ENCODE measurements at places on chromosomes 5 and 9.

DNA sequence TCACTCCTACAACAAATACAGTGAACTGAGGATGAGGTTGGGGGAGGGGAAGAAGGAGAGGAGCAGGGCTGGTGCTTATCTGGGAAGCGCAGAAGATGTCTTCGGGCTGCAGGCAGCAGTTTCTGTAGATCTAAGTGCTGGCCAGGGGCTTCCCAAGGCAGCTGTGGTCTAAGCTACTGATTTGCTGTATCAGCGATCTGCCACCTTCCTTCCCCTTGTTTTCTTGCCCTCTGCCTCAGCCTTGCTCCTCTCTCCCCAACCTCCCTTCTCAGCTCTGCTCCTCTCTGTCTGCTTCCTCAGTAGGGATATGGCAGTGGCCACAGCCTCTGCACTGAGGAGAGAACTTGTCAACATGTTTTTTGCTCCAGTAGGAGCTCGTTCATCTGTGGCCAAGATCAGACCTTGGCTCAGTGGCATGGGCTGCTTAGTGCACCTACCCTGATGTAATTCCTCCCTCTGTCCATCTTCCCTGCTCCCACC, 42.8 kb upstream of the IL6ST start:
- no peak for DNase-seq

- no peak for DNase-seq
Measured at GRCh38 chr5:112929336-112930081, 7.5 kb upstream of the REEP5 start.

GRCh38 chr9:84070590-84070989, 90.0 kb downstream of the RMI1 start:
- DNase-seq, result no peak

DNA sequence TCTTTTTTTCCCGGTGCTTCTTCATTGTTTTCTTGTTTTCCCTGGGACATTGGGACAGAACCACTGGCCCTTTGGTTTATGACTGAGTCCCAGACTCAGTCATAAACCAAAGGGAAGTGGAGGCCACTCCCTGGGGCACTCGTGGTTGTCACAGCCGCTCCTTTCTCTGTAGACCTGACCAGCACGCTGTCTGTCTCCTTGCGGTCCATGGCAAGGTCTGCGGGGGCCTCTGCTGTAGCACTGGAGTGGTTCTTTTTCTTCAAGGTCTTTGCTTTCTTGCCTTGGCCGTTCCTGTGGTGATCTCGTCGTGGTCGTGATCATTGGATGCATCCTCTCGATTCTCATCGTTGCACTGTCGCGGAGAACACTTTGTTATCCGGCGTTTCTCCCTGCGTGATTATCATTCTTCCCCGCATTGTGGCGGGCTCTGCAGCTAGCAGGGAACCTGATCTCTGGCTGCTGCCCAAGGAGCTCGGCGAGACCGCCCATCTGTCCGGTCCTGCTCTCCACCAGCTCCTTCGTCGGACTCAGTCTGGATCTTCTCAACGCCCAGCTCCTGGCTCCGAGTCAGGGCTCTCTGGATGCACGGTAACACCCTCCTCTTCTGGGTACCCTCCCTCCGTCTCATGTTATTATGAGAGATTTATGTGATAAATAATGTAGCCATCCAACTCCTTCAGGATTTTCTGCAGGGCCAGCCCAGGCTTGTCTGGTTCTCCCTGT, 43.5 kb upstream of the MPDZ start:
- DNase-seq, result no peak

DNA sequence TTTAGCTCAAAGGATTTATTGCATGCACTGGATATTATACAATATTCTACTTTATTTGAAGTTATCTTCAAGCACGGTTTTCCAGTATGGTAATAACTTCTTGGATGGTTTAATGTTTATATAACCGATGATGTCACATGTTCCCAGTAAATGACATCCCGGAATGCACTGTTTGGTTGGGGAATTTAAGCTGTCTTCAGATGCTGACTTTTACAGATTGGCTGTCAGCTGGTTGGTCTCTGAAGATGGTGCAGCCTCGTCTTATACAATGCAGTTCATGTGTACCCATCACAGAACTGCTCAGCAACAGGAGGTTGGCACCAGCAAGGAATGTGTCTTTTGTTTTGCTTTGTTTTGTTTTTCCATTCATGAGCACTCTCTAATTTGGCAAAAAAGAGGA, 143.8 kb downstream of the PRKACG start:
- no peak for DNase-seq

DNA sequence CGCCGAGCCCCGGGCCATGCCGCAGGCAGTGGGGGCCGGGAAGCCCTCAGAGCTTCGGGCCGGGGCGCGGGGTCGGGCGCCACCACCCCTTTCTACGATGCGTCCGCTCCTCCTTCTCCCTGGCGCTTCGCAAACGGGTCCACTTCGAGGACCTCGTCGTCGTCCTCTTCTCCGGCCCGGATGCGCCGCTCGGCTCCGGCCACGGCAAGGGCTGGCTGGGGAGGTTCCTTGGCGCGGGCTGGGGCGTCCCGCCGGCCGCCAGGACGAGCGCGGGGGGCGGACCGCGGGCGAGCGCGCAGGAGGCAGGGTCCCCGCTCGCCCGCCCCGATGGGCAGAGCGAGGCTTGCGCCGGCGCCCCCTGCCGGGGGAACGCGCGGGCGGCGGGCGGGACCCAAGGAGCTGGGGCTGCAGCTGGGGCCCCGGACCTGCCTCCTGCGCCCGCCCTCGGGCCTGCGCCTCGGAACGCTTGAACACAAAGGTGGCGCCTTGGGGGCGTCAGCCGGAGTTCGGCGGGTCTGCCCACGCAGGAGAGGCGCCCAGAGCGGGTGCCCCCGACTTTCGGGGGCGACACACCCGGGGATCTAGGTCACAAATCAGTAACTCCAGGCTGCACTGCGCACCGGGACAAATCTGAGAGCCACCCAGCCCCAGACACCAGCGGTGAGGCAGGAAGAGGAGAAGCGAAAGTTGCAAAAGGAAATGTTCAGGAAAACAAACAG, at the start of gene ROR2:
TSS of gene ROR2 (minus strand) at position 283 of the 719 bp plus-strand sequence.
- DNase-seq, result no peak

- DNase-seq, result no peak
Measured at GRCh38 chr9:133682818-133683585, 46.8 kb downstream of the DBH start.

GRCh38 chr9:71726723-71727122, 41.6 kb downstream of the CEMIP2 start:
- no peak for DNase-seq

GRCh38 chr5:119417891-119418605, 34.2 kb upstream of the HSD17B4 start:
- DNase-seq, result no peak

DNA sequence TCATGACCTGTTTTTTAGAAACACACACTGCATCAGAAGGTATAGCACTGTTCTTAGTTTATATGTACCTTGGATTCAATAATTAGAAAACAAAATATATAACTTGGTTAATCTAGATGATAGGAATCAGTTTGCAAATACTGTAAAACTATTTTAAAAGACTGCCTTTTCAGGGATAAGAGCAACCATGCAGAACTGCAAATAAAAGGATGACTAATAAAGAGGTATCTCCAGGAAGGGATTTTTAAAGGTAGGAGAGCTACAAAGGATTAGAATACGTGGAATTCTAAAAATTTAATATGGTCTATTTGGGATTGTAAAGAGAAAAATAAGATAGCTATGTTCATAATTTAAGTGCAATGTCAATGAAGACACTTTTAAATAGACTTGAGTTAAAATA, 9.4 kb downstream of the GABRA1 start:
- DNase-seq, result no peak

GRCh38 chr5:59528202-59528862, 365.2 kb downstream of the PDE4D start:
- no peak for DNase-seq

- DNase-seq, result peak; percentile 35
Measured at GRCh38 chr9:16138561-16139491, 586.0 kb downstream of the CCDC171 start.

GRCh38 chr9:84141741-84142370, 161.3 kb downstream of the RMI1 start:
- no peak for DNase-seq

GRCh38 chr5:92662741-92663140, 918.3 kb downstream of the NR2F1-AS1 start:
- DNase-seq, result no peak

DNA sequence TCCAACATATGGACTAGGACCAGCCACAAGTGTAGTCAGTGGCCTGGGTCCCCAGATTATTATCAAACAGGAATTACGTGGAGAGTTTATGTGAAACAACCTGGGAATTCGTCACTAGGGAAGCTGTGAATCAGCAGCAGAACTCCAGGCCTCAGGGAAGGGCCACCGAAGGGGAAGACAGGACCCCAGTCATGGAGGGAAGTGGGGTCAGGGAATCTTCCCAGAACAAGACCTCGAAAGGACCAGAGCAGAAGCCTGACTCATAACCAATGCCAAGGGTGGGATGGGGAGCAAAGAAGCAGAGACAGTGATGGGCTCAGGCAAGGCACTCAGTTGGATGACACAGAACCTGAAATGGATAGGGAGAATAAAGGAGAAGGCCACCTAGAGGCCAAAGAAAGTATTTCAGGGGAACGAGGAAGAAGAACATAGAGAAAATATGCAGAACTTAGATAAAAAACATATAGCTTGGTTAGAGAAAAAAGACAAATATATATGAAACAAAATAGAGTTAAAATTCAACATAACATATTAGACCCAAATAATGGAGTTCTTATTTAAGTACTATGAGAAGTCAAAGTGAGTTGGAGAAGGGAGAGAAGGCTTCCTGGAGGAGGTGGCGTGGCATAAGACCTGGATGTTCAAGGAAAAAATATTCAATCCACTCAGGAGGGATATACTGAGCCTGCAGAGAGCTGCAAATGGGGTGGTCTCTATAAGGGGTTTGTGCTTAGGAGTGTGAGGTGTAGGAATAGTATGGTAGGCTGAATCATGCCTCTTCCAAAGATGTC, 66.7 kb upstream of the CAST start:
- DNase-seq, result peak; percentile 3

DNA sequence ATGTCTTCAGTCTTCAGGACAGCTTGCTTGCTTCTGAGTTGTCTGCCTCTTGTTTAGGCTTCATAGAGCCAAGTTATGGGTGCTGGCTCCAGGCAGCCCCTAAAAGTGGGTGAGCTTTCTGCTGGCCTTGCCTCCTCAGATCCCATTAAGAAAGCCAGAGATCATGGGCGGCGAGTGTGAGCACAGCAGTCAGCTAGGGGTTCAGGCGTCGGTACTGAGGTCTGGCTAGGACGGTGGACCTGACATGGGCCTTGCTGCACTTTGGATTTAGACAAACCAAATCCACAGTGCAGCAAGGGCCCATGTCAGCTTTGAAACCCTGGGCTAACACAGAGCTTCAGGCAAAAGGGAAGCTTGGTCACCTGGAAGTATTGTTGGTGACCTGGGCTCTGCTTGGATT, 17.6 kb downstream of the PSAT1 start:
- DNase-seq, result no peak

GRCh38 chr5:88395264-88395663, 126.6 kb upstream of the TMEM161B start:
- DNase-seq, result no peak

DNA sequence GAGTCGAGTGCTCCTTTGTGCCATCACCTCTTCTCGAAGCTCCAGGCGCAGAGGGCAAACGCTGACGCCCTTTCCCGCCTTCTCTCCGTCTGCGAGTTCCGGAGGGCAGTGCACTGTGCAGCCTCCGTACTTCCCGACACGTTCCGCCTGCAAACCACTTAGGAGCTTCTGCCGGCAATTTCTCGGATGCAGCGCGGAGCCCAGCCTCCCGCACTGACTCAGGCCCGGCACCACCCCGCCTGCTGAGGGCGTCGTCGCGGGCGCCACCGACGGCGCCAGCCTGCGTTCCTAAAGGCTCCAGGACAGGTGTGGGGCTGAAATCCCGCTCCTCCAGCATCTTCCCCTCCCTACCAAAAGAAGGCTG, 9.3 kb upstream of the TRIM36 start:
- DNase-seq, result no peak

- no peak for DNase-seq
Measured at GRCh38 chr5:44389090-44389822, at the start of gene FGF10. Gene FGF10, minus strand, starts transcription at chr5:44389420. Its CDS starts 738 bp downstream, at chr5:44388682.

GRCh38 chr5:135016861-135017290, 17.2 kb downstream of the PITX1 start:
- DNase-seq, result no peak

- DNase-seq, result no peak
Measured at GRCh38 chr9:87803166-87803565, 77.2 kb downstream of the CTSL start.

GRCh38 chr5:161256957-161257356, 289.6 kb downstream of the GABRB2 start:
- no peak for DNase-seq

- DNase-seq, result no peak
Measured at GRCh38 chr9:76751001-76751400, 13.2 kb upstream of the PCA3 start.

- peak; percentile 42 for DNase-seq
Measured at GRCh38 chr5:108818613-108819272, 71.0 kb downstream of the FER start.

- DNase-seq, result no peak
Measured at GRCh38 chr5:39203275-39203922, 16.0 kb downstream of the FYB1 start.

DNA sequence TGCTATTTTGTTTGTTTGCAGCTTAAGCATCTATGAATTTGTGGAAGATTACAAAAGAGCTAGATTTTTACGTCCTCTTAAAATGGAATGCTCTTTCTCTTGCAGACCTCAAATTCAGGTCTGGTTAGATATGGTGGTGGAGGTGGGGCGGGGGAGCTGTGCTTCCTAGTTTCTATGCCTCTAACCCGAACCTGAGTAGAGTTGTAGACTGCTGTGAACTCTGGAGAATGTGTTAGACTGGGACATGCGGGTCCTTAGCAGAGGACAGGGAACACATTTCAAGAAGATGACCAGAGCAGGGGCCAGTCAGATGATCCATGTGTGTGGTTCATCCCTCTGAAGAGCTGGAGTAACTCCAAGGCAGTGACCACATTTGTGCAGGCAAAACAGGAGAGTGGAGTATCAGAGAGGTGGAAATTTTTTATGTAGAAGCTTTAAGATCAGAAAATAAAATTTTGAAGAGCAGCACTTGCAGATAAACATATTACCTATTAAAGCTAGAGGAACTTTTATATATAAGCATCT, 154.9 kb downstream of the FAM174A start:
- no peak for DNase-seq

- peak; percentile 74 for DNase-seq
Measured at GRCh38 chr5:123916345-123917121, 404.6 kb downstream of the CSNK1G3 start.

DNA sequence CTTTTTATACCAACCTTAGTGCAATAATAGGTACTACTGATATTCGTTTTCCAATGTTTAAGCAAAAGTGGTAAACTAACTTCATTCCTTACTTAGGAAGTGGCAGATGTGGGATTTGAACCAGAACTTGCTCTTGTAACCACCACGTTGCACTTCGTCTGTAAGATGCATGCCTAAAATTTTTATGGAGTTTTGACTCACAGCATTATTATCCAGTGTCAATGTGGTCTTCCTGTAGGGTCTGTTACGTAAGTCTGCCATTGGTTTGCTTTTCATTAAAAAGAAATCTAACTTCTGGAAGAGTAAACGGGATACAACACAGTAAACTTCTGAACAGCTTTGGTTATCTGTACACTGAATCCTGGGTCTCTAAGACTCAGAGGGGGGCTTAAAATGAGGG, 521.0 kb upstream of the WWC1 start:
- DNase-seq, result no peak

Measured in RCC 7860 (cell line).